GM19239 (cell line): ENCODE measurements at places on chromosomes 1 and 21.

DNA sequence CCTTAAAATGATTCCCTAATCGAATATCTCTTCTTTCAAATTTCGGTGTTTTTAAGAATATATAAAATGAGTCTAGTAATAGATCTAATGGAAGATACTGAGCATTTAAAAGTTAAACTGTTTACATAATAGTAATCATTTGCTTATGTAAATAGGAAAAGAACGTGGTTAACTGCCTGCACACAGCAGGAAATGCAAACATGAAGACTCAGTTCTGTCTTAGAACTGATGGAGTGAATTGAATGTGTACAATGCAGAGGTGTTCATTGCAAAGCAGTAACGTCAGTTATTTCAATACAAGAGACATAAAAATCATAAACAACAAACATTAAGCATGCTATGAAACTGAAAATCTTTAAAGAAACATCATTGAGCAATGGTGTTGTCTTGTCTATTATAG, 359.4 kb upstream of the ADAMTS5 start:
- DNase-seq = no peak

- no peak for DNase-seq
These were observed 21.9 kb downstream of the GPR161 start for GRCh38 chr1:168114845-168115244.

- DNase-seq = no peak
These were observed 108.7 kb downstream of the ENAH start for GRCh38 chr1:225544263-225544662.

GRCh38 chr1:79197421-79197820, 190.9 kb upstream of the ADGRL4 start:
- DNase-seq = no peak

GRCh38 chr1:3730543-3731247, 21.6 kb upstream of the CCDC27 start:
- DNase-seq = no peak

- no peak for DNase-seq
These were observed 470.4 kb upstream of the USP24 start for GRCh38 chr1:55685560-55685959.

GRCh38 chr1:203142684-203143408, 15.3 kb downstream of the ADORA1 start:
- DNase-seq = no peak

DNA sequence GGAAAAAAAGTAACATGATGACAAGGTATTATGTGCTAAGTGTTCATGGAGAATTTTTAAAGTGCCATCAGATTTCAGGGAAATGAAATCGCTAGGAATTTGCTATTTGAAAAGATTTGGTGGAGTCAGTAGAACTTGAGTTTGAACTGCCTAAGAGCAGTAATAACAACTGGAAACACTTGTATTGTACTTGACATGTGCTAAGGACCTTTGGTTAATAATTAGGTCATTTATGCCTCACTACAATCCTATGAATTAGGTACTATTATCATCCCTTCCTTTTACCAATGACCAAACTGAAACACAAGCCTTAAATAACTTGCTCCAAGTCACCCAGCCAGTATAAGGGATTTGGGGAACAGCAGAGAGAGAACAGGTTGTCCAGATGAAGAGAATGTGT, 133.4 kb downstream of the NTNG1 start:
- DNase-seq = no peak

DNA sequence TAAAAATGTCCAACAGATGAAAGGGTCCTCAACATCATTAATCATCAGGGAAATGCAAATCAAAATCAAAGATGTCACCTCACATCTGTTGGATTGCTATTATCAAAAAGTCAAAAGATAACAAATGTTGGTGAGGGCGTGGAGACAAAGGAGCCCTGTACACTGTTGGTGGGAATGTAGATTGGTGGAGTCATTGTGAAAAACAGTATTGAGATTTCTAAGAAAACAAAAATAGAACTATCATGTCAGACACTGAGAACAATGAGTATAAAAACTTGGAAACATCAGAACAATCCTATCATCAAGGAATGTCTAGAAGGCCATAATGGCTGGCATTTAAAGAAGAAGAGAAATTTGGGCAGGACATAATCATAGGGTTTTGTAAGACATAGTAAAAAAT, 209.2 kb upstream of the PTGFR start:
- DNase-seq = no peak

DNA sequence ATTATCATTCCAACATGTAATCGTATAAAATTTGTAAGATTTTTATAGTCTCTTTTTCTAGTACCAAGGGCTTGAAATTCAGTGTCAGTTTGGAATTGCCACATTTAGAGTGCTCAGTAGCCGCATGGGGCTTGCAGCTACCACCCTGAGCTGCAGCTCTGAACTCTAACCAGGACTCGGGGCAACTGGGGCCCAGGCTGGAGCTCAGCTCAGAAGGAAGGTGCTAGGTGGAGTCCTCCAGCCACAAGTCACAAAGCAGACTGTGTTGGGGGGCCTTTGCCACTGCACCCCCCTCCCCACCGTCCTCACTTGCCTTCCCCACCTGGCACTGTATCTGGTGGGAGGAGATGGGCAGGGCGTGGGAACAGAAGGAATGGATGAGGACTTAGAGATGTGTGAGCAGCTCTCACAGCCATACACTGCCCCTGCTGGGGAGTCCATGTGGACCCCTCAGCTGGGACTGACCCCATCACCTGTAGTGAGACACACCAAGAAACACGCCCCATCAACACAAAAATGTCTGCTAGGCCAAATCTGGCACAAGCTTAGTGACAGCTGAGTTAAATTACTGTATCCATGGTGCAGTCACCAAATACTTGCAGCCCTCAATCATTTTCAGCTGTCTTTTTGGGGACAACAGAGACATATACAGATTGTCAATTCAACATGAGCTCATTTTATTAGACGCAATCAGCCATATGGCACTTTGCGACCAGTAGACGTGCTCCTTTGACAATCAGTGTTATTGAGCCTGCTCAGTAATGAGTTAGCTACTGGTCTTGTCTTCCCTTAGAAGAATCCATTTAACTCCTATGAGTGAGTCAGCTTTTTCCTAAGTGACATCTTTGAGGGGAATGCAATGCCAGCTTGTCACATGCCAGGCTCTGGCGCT, 241.7 kb upstream of the RAB4A start:
- DNase-seq = no peak

DNA sequence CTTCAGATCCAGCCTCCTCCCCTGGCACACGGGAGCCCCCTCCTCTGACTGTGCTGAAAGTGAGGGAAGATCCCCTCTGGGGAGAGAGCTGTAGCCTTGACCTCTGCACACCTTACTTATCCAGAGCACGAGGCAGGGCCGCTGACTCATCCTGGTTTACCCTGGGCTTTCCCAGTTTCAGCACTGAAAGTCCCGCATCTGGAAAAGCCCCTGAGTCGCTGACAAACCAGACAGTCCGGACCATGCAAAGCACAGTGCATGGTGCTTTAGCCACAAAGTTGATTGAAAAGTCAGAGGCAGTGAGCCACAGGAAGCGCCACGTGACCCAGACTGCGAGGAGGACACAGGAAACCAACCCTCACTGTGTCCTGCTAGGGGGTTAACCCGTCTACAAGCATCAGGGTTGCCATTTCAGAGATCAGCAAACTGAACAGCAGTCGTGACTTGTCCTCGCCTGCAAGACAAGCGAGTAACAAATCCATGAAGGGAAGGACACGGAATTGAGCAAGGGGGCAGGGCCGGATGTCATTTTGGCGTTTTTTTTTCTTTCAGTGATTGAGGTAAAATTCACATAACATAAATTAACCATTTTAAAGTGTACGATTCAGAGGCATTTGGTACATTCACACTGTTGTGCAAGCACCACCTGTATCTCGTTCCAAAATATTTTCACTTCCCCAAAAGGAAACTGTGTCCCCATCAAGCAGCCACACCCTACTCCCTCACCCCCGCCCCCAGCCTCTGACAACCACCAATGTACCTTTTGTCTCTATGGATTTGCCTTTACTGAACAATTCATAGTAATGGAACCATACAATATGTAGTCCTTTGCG, 19.9 kb upstream of the IFNGR2 start:
- DNase-seq = no peak

DNA sequence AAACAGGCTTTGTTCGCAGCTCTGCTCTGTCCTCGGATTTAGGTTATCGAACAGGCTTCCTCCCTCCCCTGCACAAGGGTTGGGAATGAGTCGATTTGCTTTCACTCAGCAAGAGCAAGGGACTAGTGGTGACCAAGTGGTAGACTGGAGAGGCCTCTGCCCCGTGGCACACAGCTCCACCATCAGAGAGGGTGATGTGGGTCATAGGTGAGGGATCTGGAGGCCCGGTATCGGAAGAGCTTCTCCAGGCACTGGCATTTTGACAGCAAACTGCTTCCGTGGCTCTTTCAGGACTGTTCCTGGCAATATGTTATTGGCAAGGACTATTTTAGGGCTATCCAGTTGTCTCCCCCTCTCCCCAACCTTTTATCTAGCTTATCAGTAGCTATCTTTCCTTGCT, 3.1 kb upstream of the ELF3 start:
- DNase-seq = no peak

DNA sequence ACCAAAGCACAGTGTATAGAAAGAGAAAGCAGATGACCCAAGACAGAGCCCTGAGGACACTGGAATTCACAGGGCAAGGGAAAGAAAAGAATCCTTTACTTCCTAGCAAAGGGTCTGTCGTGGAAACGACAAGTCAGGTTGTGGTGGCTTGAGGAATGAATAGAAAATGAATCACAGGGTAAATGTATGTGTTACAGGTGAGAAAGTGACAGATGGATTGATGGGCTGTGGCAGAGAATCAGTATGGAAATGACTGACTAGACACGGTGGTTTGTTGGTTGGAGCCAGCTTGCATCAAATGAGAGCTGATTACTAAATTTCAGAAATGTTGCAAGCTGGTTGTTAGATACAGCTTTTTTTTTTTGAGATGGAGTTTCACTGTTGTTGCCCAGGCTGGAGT, 46.9 kb downstream of the PTP4A2 start:
- DNase-seq = no peak

DNA sequence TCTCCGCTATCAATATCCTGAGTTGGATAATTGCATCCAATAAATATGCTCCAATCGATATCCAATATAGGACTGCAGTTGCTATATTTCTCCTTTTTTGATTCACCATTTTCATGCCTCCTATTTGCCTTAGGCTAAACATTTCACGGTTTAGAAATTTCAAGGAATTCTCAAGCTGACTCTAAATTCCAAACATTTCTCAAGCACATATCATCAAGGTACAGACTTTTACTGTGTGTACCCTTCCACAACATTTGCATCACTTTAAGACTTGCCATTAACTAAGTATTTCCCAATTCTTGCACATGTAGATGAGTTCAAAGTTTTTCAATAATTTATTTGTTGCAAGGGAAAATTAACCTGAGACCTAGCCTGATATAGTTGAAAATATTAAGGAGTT, 795.2 kb upstream of the TMPRSS15 start:
- DNase-seq = no peak

DNA sequence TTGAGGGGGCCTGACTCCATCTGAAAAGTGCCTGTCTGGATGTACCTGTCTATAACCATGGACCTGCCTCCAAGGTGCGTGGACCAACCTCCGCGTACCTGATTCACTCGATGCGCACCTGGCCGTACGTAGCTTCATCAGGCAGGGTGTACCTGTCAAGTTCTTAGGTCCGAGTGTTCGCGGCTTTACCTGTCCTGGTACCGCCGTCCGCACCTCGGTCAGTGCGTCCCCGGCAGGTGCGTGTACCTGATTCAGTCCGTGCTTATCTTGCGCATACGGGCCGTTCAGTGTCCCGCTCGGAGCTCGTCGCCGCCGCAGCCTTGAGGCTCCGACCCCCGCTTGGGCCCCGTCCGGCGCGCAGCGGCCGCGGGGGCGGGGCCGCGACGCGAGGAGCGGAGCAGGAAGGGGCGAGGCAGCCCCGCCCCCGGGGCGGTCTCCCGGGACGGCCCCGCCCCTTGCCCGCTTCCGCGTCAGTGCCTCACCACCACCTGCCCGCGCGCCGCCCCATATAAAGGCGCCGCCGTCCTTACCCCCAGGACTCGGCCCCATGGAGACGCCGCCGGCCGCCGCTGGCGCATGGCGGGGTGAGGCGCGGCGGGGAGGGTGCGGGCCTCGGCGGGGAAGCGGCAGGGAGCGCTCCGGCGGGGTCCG, at the start of gene ZC3H12A:
ZC3H12A (plus strand) TSS at position 535 of the 651 bp plus-strand sequence. CDS start 917 bp downstream, outside the sequence.
- DNase-seq = peak; percentile 93

DNA sequence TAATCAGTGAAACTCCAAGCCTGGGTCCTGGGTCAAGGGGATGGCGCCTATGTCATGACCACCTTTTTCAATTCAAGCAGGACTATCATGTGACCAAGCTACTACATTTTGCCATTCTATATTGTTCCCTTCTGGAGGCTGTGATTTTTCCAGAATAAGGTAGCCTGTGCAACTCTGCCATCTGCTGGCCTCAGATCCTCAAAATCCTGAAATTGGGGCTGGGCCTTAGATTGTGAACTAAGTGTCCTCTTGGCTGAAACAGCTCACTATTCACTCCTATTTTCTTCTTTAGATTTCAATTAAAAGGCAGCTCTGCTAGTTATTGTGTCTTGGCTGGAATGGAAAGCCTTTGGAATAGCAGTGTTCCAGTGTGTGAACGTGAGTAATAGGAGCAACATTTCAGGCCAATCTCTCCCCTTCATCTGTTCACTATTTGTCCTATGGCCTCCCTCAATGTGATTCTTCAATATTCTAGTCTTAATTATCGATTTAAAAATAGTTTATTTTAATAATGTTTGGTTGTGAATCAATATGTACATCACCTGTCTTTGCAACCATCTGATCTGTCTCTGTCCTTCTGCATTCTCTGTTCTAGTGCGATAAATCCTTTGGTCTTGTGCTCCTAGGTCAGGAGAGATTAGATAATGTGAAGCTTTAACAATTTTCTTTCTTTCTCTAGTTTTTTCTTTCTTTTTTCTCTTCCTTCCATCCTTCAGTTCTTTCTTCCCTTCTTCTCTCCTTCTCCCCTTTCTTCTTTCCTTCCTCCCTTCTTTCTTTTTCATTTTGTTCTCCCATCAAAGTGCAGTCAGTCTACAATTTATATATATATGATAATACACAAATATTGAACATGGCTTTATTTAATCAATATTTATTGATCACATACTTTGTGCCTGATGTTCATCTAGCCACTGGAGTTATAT, 69.8 kb downstream of the CR1 start:
- no peak for DNase-seq

DNA sequence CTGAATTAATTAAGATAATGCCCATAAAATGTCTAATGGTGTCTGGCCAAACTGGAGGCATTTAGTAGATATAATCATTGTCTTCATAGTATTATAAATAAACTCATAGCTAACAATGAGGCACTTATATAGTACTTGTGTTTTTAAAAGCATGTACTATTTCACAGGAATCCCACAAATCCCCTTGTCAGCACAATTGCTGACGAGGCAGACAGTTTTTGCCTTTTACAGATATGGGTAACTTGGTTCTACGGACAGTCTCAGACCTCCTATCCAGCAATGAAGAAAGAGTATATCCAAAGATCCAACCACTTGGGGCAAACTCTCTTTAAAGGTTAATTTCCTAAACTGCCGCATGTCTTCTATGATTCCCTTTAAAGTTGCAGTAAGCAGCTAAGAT, 73.7 kb downstream of the ATP1B1 start:
- no peak for DNase-seq

DNA sequence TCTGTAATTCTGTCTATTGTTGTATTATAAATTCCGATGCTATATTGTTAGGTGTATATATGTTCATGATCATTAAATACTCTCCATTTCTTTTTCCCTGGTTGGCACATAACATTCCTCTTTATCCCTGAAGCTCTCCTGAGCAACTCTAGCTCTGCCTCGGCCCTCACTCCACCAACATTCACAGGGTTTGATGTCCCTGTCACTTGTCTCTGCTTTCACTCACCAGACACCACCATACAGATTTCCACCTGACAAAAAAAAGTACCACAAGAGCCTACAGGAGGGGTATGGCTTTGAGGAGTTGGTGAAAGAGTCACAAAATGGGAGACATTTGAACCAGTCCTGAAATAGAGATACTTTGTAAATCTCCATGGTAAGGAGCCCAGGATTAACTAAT, 8.8 kb upstream of the TSPEAR start:
- no peak for DNase-seq
